Bronchus fibroblast of lung (primary cell): ENCODE measurements at places on chromosomes 16 and 17. TPM values are rescaled to one million over a fixed set of nuclear protein-coding genes. Genes with fewer than 3 reads are reported as not detected.

Gene ABCC3
- total RNA-seq: 5.5 and 5.6 TPM in 2 replicates

Gene SPHK1
- total RNA-seq: 13.1 and 14.6 TPM in 2 replicates

Gene GRAP
- under 0.01 TPM in 1 of 2 replicates, not detected in the other for total RNA-seq

Gene VKORC1
- total RNA-seq: 171 and 200 TPM in 2 replicates

Gene VAMP2
- 4.3 and 5.2 TPM in 2 replicates for total RNA-seq

Gene KRT23
- under 0.01 TPM in 1 of 2 replicates, not detected in the other for total RNA-seq

Gene RAPGEFL1
- 0.84 and 0.89 TPM in 2 replicates for total RNA-seq

Gene TRPV3
- under 0.01 and 0.30 TPM in 2 replicates for total RNA-seq
